Nasal cavity respiratory epithelium epithelial cell of viscerocranial mucosa (primary cell): ENCODE measurements at places on chromosomes 16 and 17. TPM values are rescaled to one million over a fixed set of nuclear protein-coding genes. Genes with fewer than 3 reads are reported as not detected.

Gene METTL22
- 14.7 and 21.2 TPM in 2 replicates for total RNA-seq

Gene TMEM98
- 17.1 and 75.2 TPM in 2 replicates for total RNA-seq

Gene PRSS21
- total RNA-seq: 3.8 and 4.6 TPM in 2 replicates

Gene ZDHHC1
- 1.4 and 5.3 TPM in 2 replicates for total RNA-seq

Gene CACNA1G
- not detected in 2 replicates for total RNA-seq
